ENCODE measurements at places on chromosomes 1 and 21.
A peak's percentile ranks its signal among the peaks of the same experiment; 100 is the strongest.

- DNase-seq, result peak; percentile 78
Observed at GRCh38 chr1:155981266-155982088, 3.1 kb upstream of the ARHGEF2 start.

DNA sequence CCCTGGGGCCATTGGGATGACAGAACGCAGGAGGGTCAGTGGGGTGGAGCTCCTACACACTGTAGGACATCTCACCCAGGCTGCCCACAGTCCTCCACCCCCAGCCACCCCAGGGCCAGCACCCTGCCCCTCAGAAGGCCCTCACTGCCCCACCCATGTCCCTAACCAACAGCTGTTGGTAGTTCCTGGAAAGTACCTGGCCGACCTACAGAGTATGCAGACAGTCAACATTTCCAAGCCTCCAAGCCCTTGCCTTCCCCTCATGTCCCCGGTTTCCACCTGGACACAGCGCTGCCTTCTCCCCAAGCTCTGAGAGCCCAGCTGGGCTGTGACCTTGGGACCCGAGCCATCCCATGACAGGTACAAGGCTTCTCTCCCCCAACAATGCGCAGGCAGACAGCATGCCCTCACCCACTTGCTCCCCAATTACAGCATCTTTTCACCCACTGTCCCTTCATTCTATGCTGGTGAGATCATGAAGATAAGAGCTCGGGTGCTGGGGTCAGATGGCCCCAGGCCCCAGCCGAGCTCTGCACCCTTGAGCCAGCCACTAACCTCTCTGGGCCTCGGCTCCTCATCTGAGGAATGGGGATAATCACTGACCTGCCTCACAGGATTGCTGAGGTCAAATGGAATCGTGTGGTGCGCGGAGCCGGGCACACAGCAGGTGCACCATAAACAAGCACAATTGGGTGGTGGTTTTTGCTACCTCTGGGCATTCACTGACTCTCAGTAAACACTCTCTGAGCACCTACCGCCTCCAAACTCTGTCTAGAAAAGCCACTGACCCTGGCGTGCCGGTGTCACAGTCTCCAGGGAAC lies 11.2 kb downstream of the LAPTM5 start:
- no peak for DNase-seq

GRCh38 chr1:42927920-42928505 lies 30.7 kb downstream of the SLC2A1 start:
- no peak for DNase-seq

- no peak for DNase-seq
Observed at GRCh38 chr1:94425821-94426484, 7.8 kb downstream of the ABCD3 start.

DNA sequence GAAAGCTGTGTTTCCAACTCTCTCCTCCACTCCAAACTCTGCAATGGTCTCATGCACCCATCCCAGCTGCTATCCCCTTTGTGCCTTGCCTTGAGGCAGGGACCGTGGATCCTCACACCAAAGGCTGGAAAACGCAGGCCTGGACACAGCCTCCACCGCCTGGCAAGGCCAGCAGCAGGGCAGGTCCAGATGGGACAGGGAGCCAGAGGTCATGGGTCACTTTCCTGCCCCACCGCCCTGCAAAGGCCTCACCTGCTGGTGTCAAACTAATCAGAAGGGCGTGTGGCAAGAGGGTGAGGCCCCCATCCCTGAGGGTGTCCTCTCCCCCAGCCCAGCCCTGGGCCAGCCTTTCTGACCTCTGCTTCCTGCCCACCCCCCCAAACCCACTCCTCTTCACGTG lies 106.3 kb downstream of the PAX7 start:
- no peak for DNase-seq

- DNase-seq, result no peak
Observed at GRCh38 chr1:180964595-180964994, 51.9 kb downstream of the KIAA1614 start.

- no peak for DNase-seq
Observed at GRCh38 chr1:9059891-9060744, 9.3 kb downstream of the SLC2A5 start.

DNA sequence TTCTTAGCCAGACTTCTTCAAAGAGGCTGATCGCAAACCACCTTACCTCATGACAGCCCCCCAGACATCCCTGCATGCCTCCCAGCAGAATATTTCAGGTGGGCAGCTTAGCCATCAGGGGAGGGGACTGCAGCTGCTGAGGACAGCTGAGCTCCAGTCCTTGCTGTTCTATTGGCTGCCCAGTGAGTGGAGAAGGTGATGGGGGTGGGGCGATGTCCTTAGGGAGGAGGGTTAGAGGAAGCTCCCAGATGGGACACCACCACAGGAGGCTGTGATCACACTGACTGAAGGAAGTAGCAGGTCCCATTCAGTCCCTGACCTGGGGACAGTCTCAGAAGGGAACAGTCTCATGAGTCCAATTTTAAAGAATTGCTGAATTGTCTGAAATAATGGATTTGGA lies 38.3 kb downstream of the GJA5 start:
- DNase-seq, result no peak

DNA sequence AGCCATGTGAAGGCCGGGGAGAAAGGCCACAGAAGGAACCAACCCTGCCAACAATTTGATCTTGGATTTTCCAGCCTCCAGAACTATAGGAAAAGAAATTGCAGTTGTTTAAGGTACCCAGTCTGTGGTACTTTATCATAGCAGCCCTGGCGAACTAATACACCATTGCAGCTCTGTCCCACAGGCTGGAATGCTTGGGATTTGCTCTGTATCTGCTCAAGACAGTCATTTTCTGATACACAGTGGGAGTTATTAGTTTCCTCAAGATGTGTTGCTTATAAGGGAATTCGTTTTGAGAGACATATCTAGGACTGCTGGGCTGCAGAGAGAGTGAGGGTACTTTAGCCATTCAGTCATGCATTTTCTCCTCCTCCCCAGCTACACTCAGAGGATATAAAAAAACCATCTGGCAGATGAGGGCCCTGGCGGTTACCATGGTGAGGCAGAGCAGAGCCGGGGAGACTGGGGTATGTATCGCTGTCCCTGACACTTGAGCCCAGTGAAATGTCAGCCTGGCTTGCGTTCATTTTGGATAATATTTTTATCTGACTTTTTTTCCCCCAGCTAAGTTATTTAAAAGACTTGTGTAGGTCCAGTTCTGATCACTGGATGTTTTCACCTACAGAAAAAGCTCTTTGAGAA lies 104.6 kb downstream of the DIRAS3 start:
- DNase-seq, result no peak

DNA sequence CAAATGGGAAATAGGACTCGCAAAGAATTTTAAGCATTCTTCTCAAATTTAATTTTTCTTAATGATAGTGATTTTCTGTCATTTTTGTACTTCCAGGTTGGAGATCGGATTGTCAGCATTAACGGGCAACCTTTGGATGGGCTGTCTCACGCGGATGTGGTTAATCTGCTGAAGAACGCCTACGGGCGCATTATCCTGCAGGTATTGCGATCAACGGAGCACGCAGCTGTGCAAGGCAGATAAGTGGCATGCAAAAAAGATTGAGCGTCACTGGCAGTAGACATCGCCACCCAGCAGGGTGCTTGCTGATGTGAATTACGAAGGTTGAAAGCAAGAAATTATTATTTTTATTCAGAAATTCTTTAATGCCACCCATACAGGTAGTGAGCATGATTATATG lies 65.9 kb upstream of the L1TD1 start:
- no peak for DNase-seq

DNA sequence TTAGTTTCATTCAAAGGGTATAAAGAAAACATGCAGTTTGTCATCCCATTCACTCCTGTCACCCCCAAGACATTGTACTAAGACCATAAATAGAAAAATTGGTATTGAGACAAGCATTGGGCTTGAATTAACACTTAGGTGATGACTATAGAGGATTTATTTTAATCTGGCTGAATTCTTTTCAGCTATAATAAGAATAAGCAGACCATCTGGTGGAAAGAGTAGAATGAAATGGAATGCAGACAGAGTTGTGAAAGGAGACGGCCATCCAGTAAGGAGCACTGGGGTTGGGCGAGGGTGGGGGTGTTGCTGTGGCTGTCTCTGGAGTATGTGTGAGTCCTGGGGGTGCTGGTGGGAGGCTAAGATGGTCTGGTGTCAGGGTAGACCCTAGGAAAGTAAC lies 125.0 kb upstream of the IVNS1ABP start:
- peak; percentile 59 for DNase-seq

DNA sequence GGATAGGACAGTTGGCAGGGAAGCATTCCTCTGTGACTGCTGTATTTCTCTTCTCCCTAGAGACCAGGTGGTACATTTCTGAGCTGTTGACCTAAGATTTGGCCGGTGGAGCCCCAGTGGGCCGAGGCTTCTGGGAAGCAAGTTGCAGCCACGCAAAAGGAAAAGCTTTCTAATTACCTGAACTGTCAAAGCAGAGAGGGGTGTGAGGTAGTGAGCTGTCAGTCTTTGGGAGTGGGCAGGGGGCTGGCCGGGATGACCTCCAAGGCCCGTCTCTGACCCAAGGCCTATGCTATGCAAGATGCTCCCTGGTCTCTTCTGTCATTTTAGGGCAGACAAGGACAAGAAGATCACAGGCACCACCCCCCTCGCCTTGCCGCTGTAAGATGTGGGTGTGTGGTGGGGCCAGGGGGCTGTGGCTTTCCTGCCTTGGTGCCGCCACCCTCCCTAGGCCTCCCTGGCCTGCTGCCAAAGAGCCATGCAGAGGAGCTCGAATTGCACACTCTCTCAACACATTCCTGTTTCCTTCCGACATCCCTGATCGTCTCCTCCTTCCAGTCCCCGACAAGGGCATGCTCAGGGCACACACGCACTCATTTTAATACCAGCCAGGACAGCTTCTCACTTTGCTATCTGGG lies 7.7 kb downstream of the PADI1 start:
- DNase-seq, result peak; percentile 86

DNA sequence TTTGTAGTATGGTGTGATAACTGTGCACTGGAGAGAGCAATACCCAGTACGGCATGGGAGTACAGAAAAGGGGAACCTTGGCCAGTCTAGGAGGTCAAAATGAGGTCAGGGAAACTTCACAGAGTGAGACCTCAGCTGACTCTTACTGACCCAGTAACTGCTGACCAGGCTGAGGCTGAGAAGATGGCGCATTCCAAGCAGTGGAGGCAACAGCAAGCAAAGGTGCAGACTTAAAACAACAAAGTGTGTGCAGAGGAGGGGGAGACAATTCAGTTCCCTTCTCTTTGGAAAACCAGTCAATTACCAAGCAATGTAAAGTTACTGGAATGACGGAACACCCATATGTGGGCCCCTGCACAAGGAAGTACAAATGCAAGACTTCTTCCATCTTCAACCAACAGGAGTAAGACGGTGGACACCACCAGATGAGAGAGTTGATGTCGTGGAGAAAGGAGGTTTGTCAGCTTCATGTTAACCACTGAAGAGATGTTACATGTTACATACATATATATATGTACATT lies 54.6 kb upstream of the PRDX6 start:
- DNase-seq, result no peak

- DNase-seq, result no peak
Observed at GRCh38 chr1:88735909-88736308, 51.8 kb downstream of the PKN2 start.

DNA sequence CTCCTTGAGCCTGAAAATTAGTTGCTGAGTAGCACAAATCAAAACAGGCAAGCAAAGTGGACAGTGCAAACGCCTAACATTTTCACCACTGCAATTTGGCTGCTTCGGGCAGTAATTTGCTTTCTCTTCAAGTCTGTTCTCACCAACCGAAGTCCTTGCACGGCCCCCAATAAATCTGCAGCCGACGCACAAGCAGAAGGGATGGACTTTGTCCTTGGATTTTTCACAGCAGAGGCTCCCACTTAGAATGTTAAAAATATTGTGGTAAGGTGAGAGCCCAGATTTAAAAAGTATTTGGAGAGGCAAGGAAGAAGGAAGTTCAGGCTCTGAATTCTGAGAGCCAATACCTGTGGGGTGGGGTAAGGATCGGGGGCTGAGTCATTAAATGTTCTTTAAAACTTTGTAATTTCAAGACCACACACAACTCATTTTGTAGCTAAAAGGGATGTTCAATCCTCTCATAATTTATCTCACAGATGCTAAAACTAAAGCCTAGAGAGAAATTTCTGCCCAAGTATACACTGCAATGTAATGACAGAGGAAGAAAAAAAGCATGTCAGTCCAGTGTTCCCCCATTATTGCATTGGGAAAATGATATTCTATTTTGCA lies 6.2 kb downstream of the CD247 start:
- no peak for DNase-seq

DNA sequence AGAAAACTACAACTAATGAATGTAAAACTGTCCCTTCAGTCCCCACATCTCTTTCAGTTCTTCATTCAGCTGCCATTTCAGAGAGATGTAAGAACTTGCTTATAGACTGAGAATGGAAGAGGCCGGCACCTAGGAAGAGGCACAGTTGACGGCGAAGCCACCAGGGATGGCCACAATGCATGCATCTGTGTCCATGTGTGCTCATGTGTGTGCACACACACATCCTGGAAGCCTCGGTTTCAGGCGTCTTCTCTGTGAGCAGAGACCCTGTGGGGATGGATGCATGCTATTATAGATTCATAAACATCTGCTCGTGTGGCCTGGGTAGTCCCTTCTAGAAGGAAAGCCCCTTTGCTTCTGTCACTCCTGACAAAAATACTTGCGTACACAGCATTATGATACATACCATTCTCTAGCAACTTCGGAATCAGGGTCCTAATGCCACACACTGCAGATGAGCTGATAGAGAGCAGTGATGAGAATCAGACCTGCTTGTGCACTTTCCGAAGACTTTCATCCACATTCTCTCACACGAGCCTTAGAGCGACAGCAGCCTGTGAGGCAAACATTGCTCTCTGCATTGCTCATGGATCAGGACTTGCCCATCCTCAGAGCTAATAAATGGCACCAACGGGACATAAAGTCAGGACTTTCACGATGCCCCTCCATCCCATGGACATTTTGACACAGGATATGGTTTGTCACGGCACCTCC lies 12.4 kb upstream of the GPR61 start:
- no peak for DNase-seq

- DNase-seq, result no peak
Observed at GRCh38 chr1:33399375-33399774, 31.5 kb downstream of the PHC2 start.

DNA sequence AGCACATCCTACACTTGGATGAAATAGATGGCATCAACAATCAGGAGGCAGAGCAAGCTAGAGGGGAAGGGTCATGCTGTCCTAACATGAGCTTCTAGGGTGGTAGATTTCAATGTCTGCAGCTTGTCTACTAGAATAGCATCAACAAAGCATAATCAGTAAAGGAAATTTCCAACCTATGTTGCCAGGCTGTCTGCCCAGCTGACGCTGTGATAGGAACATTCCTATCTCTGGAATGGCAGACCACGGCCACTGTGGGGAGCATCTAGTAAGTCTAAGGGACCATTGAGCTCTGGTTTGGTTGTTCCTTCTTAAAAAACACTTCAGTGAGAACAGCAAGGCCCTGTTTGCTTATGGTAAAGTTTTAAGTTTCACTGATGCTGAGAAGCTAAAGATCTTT lies 206.8 kb downstream of the PAPPA2 start:
- DNase-seq, result no peak

GRCh38 chr1:169465281-169465680 lies 20.5 kb downstream of the SLC19A2 start:
- DNase-seq, result no peak

GRCh38 chr1:93296555-93297154 lies 49.1 kb upstream of the DR1 start:
- no peak for DNase-seq
